Epithelial cell of alveolus of lung (primary cell): ENCODE measurements at places on chromosomes 2 and 18. TPM values are rescaled to one million over a fixed set of nuclear protein-coding genes. Genes with fewer than 3 reads are reported as not detected.

The CNNM3 gene
- 4.3 and 5.0 TPM in 2 replicates for total RNA-seq

The RUFY4 gene
- total RNA-seq, result not detected in 2 replicates

The ATP8B1 gene
- total RNA-seq, result 5.5 and 10.9 TPM in 2 replicates

The WBP1 gene
- total RNA-seq, result 87.9 and 88.0 TPM in 2 replicates

The HOXD10 gene
- not detected in 2 replicates for total RNA-seq

The CHPF gene
- 195 and 201 TPM in 2 replicates for total RNA-seq

The GMCL1 gene
- total RNA-seq, result 7.0 and 7.9 TPM in 2 replicates

The DSC3 gene
- total RNA-seq, result 1.4 and 2.5 TPM in 2 replicates

The SULT1C2 gene
- total RNA-seq, result not detected in 2 replicates

The DPP4 gene
- 13.3 and 83.8 TPM in 2 replicates for total RNA-seq

The GPBAR1 gene
- total RNA-seq, result 0.26 and 0.88 TPM in 2 replicates

The PTPN2 gene
- total RNA-seq, result 29.2 and 38.3 TPM in 2 replicates

The PSD4 gene
- 8.3 and 14.8 TPM in 2 replicates for total RNA-seq

The KDM3A gene
- 11.6 and 33.5 TPM in 2 replicates for total RNA-seq

The SIX3 gene
- not detected in 2 replicates for total RNA-seq

The SERPINB7 gene
- 0.91 TPM in 1 of 2 replicates, not detected in the other for total RNA-seq

The IL36A gene
- total RNA-seq, result not detected in 2 replicates

The HJURP gene
- total RNA-seq, result 8.4 and 22.4 TPM in 2 replicates

The DAPL1 gene
- not detected in 2 replicates for total RNA-seq

The RHOB gene
- total RNA-seq, result 181 and 190 TPM in 2 replicates

The WDR43 gene
- total RNA-seq, result 21.6 and 47.6 TPM in 2 replicates

The SERPINB3 gene
- total RNA-seq, result under 0.01 TPM in 1 of 2 replicates, not detected in the other

The GPR45 gene
- total RNA-seq, result not detected in 2 replicates

The C2orf78 gene
- not detected in 2 replicates for total RNA-seq

The TBR1 gene
- under 0.01 and 0.32 TPM in 2 replicates for total RNA-seq

The CRYBA2 gene
- not detected in 2 replicates for total RNA-seq

The AQP12B gene
- not detected in 2 replicates for total RNA-seq

The SERPINB11 gene
- total RNA-seq, result not detected in 2 replicates

The TEKT4 gene
- not detected in 2 replicates for total RNA-seq

The ACOXL gene
- not detected in 2 replicates for total RNA-seq

The CTNNA2 gene
- total RNA-seq, result not detected in 2 replicates

The MCM6 gene
- 16.4 and 31.8 TPM in 2 replicates for total RNA-seq

The ABCB11 gene
- not detected in 2 replicates for total RNA-seq

The UGT1A5 gene
- not detected in 2 replicates for total RNA-seq

The CDH2 gene
- 21.9 and 68.8 TPM in 2 replicates for total RNA-seq
